DMS79 treated with DMSO at 0.1 percent for 48 hours (cell line): ENCODE measurements at places on chromosomes 12 and 14.

DNA sequence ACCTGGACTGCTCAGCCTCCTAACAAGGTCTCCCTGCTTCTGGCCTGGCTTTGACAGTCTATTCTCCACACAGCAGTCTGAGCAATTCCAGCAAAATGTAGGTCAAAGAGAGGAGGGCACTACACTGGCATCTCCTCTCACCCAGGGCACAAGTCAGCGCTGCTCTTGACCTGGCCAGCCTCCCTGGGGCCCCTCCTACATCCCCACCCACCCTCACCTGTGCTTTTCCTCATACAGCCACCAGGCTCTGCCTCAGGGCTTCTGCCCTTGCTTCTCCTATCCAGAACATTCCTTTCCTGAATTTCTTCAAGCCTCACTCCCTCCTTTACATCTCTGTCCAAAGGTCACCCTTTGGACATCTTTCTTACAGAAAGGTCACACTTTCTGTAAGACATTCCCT is 33.7 kb downstream of the GALNT4 start:
- DNase-seq: no peak

GRCh38 chr12:30898846-30899245 is 27.7 kb upstream of the TSPAN11 start:
- DNase-seq: no peak

DNA sequence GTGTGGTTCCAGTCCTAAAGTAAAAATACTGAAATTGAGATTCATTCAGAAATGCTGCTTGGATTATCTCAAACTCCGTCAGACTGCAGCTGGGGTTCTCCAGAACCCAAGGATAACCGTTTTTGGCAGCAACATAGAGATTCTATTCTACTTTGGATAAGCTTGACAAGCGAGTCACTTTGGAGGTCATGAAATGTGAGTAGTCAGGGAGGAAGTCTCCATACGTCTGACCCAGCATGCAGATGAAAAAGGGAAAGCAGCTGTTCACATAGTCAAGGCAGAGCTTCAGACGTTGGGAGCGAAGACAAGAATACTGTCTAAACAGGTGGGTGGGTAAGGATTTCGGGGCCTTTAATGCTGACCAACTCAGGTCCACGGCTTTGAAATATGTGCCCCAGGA is 14.9 kb upstream of the HSP90B1 start:
- DNase-seq: no peak

DNA sequence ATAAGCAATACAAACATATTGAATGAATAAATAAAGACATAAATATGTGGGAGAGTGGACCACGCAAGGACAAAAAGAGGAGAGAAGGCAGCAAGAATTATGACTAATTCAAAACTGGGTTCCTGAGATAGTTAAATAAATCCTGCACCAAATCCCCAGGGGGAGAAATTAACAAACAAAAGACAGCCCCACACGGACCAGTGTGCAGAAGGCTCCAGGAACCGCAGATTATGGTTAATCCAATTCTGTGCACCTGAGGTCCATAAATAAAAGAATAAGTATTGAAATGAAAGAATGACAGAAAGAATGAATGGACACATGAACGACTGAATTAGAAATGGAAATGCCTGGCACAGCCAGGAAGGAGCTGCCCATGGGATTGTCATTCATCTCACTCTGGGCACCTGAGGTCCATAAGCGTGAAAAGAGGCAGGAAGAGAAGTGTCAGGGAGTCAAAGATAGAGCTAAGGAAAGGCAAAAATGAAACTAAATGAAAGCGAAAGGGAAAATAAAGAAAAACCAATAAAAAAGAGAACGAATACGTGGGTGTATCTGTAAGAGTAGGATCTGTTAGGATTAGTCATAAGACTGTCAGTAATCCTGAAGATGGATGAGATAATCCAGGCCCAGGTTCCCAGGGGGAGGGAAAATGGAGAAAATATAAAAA is 23.3 kb downstream of the MEG3 start:
- no peak for DNase-seq

- no peak for DNase-seq
Measured at GRCh38 chr14:104096751-104097700, 11.5 kb downstream of the ASPG start.

GRCh38 chr12:61536525-61536924 is 723.7 kb upstream of the USP15 start:
- no peak for DNase-seq

GRCh38 chr14:25887251-25887878 is 710.5 kb downstream of the NOVA1 start:
- DNase-seq: no peak

DNA sequence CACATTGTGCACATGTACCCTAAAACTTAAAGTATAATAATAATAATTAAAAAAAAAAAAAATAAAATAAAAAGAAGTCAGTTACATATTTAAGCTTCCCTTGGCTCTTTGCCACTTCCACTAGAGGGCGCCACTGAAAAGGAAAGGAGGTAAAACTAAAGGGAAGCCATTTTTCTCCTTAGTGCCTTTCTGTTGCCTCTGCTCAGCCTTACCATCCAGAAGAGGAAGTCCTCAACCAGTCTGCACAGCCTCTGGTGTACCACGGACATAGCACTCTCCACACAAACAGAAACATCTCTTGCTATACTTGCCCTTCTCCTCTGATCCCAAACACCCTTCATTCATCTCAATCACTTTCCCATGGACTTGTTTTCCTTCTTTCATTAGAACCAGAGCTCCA is 169.0 kb upstream of the EEA1 start:
- DNase-seq: no peak

- no peak for DNase-seq
Measured at GRCh38 chr12:11986165-11986564, 84.6 kb upstream of the BCL2L14 start.
